ENCODE measurements at places on chromosomes 7 and 10.
A peak's percentile ranks its signal among the peaks of the same experiment; 100 is the strongest.

- DNase-seq, result no peak
Measured at GRCh38 chr7:129670656-129671055, 59.1 kb downstream of the NRF1 start.

- peak; percentile 48 for DNase-seq
Measured at GRCh38 chr10:86969421-86970041, 1.2 kb downstream of the ADIRF start.

GRCh38 chr10:107647462-107647861, 483.0 kb upstream of the SORCS1 start:
- DNase-seq, result no peak

DNA sequence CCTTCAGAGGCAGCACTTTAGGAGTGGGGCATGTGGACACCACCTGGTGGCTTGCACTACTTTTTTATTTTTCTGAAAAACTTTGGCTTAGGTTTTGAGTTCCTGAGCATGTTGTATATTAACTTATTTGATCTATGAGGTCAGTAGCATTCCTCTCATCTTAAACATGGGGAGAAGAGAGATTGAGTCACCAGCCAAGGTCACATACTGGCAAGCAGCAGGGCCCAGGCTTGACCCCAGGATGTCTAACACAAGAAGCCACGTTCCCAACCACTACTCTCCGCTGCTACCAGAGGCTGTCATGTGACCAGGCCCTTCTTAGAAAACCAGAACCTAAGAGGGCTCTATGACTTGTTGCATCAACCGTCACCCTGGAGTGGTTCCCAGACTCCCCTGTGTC, 210.3 kb upstream of the GPR26 start:
- DNase-seq, result no peak

DNA sequence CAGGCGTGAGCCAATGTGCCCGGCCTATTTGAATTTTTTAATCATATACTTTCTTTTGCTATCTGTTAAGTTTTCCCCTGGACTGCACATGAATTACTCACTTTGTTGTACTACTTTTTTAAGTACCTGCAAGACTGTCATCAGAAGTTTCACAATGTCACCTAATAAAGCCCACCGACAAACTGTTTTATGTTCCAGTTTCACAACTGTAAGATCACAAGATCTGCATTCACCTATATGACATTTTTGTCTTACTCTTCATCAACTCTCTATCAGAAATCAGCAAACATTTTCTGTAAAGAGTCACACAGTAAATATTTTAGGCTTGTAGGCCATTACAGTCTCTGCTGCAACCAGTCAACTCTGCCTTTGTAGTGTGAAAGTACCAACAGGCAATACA, 88.5 kb downstream of the ZNF33B start:
- no peak for DNase-seq

GRCh38 chr10:106741006-106741530, 423.4 kb downstream of the SORCS1 start:
- DNase-seq, result no peak

All from HFFc6 (cell line).